ENCODE measurements at places on chromosomes 6 and 20. TPM values are rescaled to one million over a fixed set of nuclear protein-coding genes. Genes with fewer than 3 reads are reported as not detected.
A peak's percentile ranks its signal among the peaks of the same experiment; 100 is the strongest.

HLA-G gene
- polyA plus RNA-seq = not detected

DNA sequence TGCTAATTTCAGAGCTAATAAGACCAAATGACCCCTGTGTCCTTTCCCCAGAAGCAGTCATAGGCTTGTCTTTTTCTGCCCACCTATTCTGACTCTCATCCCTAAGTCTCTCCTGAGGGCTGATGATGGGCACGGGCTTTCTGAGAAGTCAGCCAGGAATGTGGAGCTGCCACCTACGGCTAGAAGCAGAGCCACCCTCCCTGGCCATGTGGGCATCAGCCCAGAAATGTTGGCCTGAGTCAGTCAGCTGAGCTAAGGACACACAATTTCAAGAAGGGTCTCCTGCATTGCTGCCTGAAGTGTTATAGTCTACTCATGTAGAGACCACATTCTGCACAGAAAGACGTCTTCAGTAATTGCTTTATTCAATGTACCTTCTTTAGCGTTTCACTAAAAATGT lies 17.1 kb downstream of the MYLIP start:
- no peak for DNase-seq

- no peak for DNase-seq
Measured at GRCh38 chr20:21109144-21109543, 3.0 kb upstream of the LINC00237 start.

DNA sequence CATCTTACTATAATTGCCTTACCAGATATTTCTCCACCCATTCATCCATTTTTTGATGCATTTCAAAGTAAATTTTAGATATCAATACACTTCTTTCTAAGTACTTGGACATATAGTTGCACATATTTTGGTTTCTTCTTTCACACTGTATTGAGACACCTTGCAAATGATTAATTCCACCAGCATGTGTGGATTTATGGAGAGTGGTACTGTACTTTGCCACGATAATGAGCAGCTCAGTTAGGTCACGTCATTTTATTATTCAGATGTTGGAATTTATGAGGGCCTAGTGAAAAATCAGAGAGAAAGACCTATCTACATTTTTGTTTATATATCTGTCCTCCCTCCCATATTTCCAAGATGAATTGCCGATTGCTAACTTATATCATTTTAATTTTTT lies 5.3 kb downstream of the NFYA start:
- DNase-seq = no peak

DNA sequence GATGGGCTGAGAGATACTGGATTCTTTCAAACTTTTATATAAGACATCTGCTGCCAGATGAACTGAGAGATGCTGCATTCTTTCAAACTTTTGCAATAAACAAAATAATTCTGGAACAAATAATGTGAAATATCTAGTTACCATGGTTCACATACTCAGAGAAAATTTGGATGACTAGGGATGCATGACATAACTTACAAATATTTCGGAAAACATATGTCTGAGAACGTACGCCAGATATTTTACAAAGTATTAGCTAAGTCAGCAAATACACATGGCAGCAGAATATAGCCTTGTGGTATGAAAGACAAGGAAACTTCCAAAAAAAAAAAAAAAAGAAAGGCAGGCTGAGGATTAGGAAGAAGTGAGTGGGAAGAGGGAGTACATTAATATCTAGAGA lies 113.3 kb upstream of the TRAF3IP2 start:
- no peak for DNase-seq

GRCh38 chr6:111683749-111684267 lies 78.1 kb upstream of the TRAF3IP2 start:
- DNase-seq = peak; percentile 22

ADAM33 gene
- polyA plus RNA-seq = 33.2 TPM

- DNase-seq = no peak
Measured at GRCh38 chr6:141467881-141468280, 664.8 kb upstream of the GJE1 start.

AVP gene
- 0.27 TPM for polyA plus RNA-seq

MRS2 gene
- polyA plus RNA-seq = 11.2 TPM

DNA sequence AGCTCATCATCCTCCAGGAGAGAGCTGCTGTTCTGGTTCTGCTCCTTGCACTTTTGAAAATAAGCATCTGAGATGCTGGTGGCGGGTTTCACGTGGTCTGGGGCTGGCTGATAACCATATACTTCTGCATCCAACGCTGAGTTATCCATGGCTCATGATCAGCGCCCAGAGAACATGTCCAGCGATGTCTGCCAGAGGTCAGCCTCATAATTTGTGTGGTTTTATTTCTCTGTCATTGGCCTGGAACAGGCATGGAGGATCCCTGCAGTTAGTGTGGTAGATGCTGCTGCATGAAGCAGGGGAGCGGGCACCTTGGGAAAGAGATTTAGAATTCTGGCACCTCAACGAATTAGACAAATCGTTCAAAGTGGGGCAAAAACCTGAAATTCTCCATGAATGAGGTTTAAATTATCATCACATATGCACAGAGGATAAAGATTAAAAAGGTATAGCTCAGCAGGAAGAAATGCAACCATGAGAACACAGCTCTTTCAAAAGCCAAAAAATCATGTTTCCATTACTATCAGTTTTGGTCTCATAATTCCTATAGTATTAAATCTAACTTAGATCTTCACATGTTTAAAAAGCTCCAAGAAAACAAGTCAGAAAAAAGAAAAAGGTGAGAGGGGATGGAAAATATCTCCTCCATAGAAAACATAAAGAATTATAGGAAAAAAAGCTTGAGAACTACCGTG lies 157.2 kb downstream of the SOD2 start:
- DNase-seq = no peak

GRCh38 chr6:107706516-107707115 lies 117.5 kb downstream of the SCML4 start:
- DNase-seq = no peak

TRIM40 gene
- 0.16 TPM for polyA plus RNA-seq

EDN3 gene
- 2.1 TPM for polyA plus RNA-seq

GRCh38 chr6:24951811-24952299 lies 16.1 kb upstream of the RIPOR2 start:
- peak; percentile 42 for DNase-seq

DNA sequence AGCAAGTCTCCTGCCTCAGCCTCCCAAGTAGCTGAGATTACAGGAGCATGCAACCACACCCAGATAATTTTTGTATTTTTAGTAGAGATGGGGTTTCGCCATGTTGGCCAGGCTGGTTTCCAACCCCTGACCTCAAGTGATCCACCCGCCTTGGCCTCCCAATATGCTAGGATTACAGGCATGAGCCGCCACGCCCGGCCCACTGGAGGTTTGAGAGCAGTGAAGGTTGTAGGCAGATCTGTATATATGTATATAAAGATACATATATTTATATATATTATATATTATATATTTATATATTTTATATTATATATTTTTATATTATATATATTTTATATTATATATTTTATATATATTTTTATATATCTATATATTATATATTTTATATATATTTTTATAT lies 38.2 kb upstream of the TTPAL start:
- DNase-seq = no peak

ZNF831 gene
- 0.10 TPM for polyA plus RNA-seq

- DNase-seq = no peak
Measured at GRCh38 chr6:90233994-90234393, 62.6 kb downstream of the BACH2 start.

DNA sequence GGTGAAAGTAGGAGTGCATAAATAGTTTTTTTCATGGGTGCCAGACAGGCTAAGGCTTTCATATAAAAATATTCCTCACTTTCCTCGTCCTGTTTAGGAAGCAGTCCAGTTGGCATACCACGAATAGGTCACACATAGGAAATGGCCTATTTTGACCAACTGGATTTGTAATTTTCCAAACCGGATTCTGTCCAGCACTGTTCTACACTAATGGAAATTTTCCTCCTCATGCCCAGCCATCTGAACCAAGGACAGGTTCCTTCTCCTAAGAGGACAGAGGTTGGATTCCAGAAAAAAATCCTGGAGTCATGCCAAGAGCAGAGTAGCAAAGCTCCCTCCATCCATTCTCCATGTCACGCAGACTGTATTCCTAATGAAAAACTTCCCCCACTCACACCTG lies 43.1 kb downstream of the PANK2 start:
- no peak for DNase-seq

GRCh38 chr6:140446241-140446640 lies 1071.8 kb upstream of the CITED2 start:
- DNase-seq = no peak

GRCh38 chr6:10964684-10965083 lies 77.8 kb downstream of the SYCP2L start:
- DNase-seq = no peak

DNA sequence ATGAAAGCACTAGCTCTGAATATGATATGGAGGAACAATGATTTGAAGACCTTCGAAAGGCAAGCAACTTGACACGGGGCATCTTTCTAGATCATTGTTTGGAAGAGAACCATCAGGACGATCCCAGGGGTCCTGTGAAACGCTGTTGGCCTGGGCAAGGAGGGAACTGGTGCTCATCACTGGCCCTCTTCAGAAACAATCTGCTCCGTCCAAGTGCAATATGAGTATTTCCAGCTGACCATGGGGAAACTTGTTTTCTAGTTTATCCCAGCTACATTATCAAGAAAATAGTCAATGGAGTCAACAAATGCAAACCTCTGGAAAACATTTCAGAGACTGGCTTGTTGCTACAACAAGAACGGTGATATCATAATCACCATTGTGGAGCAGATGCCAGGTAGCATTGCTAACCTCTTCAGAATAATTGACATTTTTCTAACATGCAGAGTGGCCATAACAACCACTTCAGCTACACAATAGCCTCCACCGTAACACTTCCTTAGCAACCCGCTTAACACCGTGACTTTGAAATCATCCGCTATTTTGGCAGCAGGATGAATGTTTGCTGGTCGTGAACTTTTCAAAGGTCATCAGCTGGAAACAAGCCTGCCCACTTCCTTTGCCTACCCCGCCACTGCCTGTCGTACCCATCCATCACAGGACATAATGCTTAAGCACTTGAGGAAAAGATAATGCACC lies 112.0 kb upstream of the PDE10A start:
- DNase-seq = no peak

DNA sequence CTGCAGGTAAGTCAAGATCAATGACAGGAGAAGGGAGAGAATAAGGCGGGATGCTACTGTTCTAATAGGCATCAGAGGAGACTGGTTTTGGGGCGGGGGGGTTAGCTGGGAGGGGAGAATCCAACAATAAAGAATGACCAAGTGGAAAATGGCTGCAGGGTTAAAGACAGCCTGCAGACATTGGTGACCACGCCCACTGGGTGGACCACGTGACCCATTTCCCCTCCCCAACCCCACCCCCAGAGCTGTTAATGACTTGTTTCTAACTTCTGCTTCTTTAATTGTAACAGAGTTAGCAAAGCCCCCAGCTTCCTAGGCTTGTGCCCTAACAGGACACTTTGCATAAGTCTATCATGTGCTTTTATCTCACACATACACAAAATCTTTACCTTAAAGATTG lies 344.5 kb downstream of the KIF16B start:
- no peak for DNase-seq

GRCh38 chr6:112014483-112014882 lies 39.4 kb upstream of the CCN6 start:
- DNase-seq = no peak

DNA sequence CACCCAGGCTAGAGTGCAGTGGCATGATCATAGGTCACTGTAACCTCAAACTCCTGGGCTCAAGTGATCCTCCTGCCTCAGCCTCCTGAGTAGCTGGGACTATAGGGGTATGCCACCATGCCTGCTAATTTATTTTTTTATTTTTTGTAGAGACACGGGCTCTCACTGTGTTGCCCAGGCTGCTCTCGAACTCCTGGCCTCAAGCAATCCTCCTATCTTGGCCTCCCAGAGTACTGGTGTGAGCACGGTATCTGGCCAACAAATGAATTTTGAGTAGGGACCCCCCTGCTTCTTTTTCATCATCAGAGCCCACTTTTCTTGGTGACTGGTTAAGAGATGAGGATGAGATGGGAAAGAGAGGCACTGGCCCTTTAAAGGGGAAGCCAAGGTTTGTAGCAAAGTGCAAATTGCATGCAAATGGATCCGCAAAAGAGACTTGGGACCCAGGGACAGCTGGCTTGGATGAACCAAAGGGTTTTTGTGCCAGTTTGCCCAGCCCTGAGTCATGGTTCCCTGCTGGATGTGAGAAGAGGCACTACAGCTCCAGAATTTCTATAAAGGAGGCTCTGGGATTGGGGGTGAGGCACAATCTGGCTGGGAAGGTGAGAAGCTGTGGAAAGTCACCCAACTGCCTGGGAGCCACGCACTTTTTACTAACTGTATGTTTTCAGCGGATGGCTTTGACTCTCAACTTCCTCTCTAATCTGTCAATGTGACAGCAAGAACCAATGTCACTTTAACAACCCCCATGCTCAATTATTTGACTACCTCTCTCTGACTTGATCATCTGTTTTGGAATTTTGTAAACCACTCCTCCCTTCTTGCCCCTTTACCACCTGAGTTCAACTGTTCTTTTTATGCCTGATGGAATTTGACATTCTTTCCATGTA lies 58.7 kb upstream of the RNF24 start:
- peak; percentile 12 for DNase-seq

GDAP1L1 gene
- polyA plus RNA-seq = 2.4 TPM

STK4 gene
- polyA plus RNA-seq = 11.1 TPM

DNA sequence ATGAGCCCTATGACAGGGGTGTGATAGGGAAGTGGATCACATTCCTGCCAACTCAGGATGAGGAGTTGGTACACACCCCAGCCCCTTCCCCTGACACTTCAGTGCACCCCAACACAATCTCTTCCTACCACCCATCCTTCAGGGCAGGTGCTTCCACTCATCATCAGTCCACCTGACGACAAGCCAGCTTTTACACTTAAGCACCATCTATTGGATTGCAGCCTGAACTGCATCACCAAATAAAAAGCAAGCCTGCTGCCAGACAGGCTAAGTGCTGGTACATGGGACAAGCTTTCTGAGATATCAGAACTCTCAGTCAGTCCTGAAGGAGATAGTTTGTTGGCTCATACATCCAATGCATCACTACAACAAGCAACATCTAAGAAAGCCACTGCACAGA lies 69.0 kb upstream of the TMEM200A start:
- no peak for DNase-seq

- no peak for DNase-seq
Measured at GRCh38 chr20:16262594-16262993, 310.7 kb downstream of the KIF16B start.

GRCh38 chr20:2357114-2357513 lies 23.6 kb upstream of the TGM6 start:
- DNase-seq = no peak

FAM83C gene
- not detected for polyA plus RNA-seq

DNA sequence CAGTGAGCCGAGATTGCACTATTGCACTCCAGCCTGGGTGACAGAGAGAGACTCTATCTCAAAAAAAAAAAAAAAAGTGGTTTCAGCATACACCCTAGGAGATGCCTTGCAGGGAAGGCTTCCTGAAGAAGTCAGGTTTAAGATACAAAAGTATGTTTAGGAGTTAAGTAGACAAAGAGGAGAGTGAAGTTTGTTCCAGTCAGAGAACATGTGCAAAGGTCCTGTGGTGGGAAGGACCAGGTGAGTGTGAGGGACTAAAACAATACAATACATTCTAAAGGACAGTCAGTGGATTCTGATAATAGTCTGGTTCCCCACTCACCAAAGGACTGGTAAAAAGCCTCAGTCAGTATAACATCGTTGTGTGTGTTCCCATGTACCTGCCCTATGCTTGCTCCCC lies 299.3 kb downstream of the HIVEP2 start:
- DNase-seq = no peak

Measured in adrenal gland (tissue), 19 donors.